CD4-positive, alpha-beta T cell (primary cell): ENCODE measurements at places on chromosomes 13 and 19. TPM values are rescaled to one million over a fixed set of nuclear protein-coding genes. Genes with fewer than 3 reads are reported as not detected.

- H3K36me3 ChIP-seq, result no peaks in the 10 kb centered on the region
- DNase-seq, result no peak
- H3K27ac ChIP-seq, result no peak overlapping the region
Measured at GRCh38 chr13:58324161-58324560, 692.6 kb downstream of the PCDH17 start.

- H3K4me1 ChIP-seq, result no peaks in the 10 kb centered on the region
- peaks cover 2% of the 10 kb centered on the region for H3K36me3 ChIP-seq
- no peak overlapping the region for H3K27ac ChIP-seq
- no peaks in the 10 kb centered on the region for H3K27me3 ChIP-seq
Measured at GRCh38 chr13:51704399-51705313, 99.3 kb downstream of the DHRS12 start.

DNA sequence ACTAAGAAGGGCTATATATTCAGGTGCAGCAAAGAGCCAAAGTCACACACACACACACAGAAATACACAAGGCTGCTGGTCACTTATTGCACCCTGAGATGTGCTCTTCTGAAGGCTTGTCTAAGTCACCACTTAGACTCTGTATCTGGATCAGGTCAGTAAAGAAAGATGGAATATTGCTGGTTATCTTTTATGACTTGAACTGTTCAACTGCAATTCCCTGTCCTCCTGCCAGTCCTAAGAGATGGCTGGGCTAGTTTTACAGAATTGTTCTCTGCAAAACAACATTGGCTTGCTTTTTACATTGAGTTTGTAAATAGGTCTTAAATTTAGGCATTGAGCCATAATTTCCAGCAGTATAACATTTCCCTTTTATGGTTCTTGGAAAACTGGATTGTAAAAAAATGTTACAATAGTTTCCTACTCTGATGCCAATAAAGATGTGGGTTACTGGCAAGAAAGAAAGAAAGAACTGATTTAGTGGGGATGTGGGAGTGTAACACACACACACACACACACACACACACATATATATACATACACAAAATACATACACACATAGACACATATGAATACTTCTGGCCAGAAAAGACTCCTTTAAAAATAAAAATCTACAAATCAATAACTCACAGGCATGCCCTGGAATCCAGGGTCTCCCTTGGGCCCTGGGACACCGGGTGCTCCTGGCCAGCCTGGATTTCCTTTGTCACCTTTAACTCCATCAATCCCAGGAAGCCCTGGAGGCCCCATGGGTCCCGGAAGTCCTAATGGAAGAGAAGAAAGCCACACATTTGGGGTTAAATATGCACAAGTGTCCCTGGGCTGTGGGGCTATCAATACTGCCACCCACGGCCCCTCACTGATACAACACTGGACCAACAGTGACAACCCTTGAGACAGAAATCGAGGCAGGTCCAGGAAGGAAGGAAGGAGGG is 137.7 kb downstream of the COL4A1 start:
- DNase-seq, result no peak
- H3K36me3 ChIP-seq, result no peaks in the 10 kb centered on the region
- H3K4me1 ChIP-seq, result no peaks in the 10 kb centered on the region

KLK14 gene
- total RNA-seq, result not detected

PSG7 gene
- not detected for total RNA-seq

TMIGD2 gene
- total RNA-seq, result 17.6 TPM

TTYH1 gene
- not detected for total RNA-seq
